ENCODE measurements at places on chromosomes 4 and X.

- DNase-seq, result no peak
Measured at GRCh38 chrX:71650333-71650969, 16.9 kb upstream of the LOC101059915 start.

DNA sequence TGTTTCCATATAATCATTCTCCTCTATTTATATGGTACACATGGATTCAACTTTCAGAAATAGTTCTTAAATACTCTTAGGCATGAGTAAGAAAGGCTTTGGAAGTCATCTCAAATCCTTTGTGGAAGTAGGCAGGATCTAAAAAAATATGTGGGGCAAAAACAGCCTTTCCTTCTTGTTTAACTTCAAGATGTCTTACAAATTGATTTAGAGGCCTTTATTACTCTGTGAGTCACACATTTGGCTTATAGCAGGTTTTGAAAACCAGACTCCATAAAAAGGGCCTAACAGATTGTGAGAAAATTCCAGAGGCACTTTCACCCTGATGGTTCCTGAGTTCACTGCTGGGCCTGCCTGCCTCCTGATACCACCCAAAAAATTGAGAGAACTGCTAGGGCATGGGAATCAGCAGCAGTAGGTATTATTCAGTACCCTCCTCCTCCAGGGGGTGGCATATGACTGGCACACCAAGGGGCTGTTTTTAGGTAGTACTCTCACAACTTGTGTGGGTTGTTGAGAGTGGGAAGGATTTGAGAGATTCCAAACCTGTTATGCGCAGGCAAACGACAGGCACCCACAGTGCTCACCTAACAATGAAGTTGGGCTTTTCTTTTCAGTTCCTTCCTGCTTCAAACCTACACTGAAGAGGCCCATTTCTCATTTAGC, 162.7 kb upstream of the MBNL3 start:
- DNase-seq, result no peak

DNA sequence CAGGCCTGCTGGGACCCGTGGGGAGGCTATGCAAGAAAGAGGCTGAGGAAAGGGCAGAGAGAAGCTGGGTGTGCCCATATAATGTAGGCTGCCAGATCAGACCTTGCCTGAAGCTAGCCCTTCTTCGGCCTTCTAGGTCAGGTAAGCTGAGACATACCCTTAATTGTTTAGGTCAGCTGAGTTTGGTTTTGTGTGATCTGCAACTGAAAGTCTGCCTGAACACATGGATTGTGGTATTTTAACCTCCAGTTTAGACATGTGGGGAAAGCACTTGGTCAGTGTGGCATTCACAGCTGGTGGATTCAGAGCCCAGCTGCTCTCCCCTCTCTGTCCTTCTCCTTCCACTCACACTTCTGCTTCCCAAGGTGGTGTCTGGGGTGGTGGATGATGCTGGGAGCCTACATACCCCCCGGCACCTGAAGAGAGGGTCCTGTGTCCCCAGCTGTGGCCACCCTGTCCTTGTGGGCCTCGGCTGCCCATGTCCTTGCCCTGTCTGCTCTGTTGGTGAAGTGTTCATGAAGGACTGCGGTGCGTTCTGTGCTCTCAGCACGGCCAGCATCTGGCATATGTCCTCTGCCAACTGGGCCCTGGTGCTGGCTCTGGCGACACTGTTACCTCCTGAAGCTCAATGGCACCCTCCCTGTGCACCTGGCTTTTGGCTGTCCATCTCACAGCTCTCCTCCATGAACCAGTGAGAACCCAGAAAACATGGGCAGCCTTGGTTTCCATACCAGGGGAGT, 82.1 kb downstream of the NAT8L start:
- no peak for DNase-seq

DNA sequence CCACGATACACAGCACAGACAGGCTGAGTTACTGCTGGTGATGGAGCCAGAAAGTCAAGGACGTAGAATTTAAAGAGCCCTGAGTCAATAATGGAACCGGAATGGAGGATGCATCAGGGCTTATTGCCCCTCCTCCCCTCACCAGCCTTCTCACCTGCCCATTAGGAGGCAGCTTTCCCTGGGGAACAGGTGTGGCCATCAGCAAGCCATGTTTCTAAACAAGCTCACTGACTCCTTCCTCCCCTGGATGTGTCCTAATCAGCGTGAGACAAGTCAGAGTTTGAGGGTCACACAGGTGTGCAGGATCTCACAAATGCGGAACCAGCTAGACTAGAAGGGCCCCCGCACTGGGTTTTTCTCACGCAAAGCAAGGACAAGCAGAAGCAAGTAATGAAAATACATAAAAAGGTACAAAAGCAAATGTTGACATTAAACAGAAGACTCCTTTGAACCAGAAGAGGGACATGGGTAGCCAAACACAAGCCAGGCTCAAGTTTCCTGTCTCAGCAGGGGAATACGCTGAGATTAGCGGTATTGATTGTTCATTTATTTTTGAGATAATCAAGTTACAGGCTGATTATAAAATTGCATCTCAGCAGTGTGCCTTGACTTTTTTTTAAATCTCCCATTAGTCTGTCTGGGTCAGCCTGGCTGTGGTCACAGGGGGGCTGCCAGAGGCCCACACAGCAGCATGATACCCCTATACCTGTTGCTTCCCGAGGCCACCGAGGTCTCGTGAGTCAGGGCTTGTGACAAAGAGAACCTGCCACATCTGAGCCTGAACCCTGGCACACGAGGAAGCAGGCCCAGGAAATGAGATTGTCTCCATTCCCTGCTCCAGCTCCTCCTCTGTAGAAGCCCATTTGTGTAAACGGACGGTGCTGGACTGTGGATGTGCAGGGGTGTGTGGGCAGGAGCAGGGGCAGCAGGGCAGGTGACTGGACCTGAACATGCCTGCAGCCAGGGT, 37.4 kb downstream of the CCKAR start:
- no peak for DNase-seq

DNA sequence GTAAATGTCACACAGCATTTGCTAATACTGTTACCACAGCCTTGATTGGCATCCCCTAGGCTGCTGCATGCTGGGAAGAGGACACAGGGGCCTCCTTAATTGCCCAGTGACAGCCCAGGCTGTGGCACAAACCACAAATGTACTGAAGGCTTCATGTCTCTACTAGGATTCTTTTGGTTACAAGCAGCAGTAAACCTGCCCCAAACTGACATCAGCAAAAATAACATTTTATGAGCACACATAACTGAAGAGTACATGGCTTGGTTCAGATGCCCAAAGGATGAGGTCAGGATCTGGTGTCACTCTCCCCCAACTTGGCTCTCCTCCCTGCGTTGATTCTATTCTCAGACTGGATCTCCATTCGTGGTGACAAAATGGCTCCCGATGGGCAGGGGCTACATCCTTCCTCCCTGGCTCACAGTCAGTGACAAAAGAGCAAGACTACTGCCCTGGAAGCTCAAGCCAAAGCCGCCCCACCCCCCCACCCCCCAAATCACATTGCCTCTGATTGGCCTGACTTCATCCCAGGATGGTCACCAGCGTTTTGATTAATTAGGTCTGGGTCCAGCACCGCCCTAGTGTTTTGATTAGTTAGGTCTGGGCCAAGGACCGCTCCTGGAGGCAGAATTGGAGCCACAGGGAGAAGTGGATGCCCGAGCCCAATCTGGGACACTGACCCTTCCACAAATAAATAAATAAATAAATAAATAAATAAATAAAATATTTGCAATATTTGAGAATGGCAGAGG, 180.5 kb upstream of the RBPJ start:
- DNase-seq, result no peak

GRCh38 chr4:118849867-118850487, 14.1 kb upstream of the SEC24D start:
- DNase-seq, result no peak
